ENCODE measurements at places on chromosomes 16 and 17. TPM values are rescaled to one million over a fixed set of nuclear protein-coding genes. Genes with fewer than 3 reads are reported as not detected.

DNA sequence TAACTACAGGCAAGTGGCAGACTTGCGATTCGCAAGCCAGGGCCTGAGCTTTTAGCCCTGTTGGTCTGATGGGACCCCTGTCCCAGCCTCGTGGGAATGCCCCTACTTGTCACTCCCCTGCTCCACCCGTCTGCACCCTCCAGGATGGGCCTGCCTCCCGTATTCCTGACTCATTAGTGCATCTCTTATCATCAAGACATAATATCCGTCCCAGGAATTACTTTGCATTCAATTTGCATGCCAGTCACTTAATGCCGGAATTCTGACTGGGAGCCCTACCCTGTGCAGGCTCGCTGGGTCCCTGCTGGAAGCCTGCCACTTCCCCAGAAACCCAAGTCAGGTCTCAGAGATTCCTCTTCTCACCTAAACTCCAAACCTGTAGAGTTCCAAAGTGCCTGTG lies 3.3 kb downstream of the PRSS53 start:
- DNase-seq, result no peak

Gene RUNDC3A
- 0.09 TPM for total RNA-seq

Gene UNK
- total RNA-seq, result 38.5 TPM

- DNase-seq, result no peak
These were observed 46.6 kb upstream of the GNG13 start for GRCh38 chr16:847151-847550.

Gene SIAH1
- 73.9 TPM for total RNA-seq

DNA sequence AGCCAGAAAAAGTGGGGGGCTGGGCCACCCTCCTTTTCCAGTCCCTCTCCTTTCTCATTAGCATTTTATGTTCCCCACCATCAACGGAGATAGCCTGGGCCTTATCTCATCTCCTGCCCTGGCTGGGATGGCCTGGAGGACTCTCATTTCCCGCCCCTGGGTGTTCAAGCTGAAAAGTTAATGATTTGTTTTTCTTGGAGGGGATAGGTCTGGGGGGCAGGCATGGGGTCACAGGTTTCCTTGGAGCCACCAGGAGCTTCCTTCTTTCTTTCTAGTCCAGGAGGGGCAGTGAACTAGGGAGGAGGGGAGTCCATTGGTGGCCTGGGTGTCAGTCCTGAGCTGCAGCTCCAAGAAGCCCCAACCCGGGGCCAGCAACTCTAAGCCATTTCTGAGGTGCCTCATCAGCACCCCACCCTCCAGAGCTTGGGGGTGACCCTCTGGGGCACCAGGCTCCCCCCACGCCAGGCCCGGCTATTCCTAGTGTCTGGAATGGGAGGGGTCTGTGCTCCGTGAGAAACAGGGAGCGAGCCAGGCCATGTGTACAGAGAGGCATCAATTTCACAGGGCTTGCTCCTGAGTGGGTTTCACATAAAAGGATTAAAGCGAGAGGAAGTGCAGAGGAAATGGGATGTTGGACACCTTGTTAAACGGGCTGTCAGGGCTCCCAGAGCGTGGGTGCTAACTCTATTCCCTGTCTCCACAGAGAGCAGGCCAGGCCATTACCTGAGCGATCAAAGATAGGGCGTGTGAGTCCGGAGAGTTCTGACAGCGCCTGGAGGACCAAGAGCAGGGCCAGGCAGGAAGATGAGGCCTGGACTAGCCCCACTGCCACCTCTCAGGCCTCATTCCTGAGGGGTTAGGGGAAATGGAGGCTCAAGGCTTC lies 90.6 kb upstream of the LHX1 start:
- DNase-seq, result no peak

GRCh38 chr17:20998571-20999043 lies 44.2 kb downstream of the USP22 start:
- DNase-seq, result no peak

DNA sequence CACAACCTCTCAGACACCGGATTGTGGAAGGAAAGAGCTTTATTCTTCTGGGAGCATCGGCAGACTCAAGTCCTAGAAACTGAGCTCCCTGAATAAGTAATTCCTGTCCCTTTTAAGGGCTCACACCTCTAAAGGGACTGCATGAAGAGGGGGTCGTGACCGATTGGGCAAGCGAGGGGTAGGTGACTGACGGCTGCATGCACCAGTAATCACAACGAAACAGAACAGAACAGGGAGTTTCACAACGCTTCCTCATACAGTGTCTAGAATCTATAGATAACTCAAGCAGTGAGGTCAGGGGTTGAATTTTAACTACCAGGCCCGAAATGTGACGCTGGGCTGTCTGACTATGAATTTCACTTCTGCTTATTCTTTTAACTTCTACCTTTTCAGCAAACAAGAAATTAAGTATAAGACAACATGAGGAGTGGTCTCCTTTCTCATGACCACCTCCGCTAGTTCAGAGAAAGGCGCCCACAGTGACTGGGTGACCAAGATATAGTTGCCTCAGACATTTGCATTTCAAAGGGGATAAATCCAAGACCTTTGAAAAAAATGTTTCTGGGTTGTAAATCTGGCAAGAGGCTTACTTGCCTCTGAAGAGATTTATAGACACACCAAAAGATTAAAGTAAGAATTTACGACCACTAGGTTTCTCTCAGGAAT lies 88.4 kb upstream of the ATF7IP2 start:
- no peak for DNase-seq

Gene TBC1D3K
- total RNA-seq, result not detected

All from neural progenitor cell (in vitro differentiated cells).